A673 (cell line): ENCODE measurements at places on chromosomes 7 and 10. TPM values are rescaled to one million over a fixed set of nuclear protein-coding genes. Genes with fewer than 3 reads are reported as not detected.

The PILRA gene
- total RNA-seq = 1.5 and 2.0 TPM in 2 replicates

The CACNB2 gene
- total RNA-seq = 30.0 and 34.1 TPM in 2 replicates

The GIGYF1 gene
- total RNA-seq = 47.4 and 51.9 TPM in 2 replicates

The HOXA3 gene
- not detected in 2 replicates for total RNA-seq

The FLNC gene
- 6.5 and 7.8 TPM in 2 replicates for total RNA-seq

The SFTPA2 gene
- not detected in 2 replicates for total RNA-seq

The CLDN3 gene
- total RNA-seq = not detected in 2 replicates

DNA sequence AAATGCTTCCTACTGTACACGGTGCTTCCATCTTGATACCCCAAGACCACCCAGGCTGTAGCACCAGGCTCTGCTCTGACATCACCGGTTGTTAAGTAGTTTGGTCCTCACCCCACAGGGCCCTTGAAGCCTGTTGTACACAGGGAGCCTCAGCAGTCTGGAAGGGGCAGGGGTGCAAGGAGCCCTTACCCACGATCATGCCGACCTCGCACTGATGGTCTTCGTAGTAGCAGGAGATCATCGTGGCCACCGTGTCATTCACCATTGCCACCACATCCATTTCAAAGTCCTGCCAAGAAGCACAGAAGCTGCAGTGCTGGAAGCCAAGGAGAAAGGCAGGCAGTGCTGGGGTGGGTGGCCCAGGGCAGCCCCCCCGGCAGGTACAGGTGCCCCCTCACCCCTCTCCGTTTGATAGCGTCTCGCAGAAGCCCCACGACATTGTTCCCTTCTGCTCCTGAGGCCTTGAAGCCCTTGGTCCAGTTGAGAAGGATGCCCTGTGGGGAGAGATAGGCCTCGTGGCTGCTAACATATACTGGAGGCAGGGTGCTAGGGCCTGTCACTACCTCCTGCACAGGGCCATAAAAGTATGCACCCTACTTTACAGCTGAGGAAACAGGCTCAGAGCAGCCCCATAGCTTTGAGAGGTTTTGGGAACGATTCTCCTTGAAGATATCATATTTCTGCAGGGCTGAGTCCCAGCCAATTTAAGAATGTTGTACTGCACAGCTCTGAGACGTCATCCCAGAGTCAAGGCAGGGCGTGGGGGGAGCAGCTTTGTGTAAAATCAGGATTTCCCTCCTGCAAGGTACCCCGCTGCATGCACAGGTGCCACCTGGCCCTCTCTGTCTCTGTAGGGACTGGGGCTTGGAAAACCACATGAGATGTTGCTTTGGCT lies 8.7 kb upstream of the MYL7 start:
- no peaks in the 10 kb centered on the region for H3K27me3 ChIP-seq
- H3K27ac ChIP-seq = no peak overlapping the region
- DNase-seq = no peak
- H3K4me1 ChIP-seq = no peaks in the 10 kb centered on the region

DNA sequence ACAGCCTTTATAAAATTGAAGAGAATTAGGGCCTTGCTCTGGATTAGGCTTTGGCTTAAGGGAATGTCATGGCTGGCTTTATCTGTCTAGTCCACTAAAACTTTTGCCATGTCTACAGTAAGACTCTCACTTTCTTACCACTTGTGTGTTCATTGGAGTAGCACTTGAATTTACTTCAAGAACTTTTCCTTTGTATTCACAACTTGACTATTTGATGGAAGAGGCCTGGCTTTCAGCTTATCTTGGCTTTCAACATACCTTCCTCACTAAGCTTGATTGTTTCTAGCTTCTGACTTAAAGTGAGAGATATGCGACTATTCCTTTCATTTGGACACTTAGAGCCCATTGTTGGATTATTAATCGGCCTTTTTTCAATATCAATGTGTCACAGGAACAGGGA lies 96.1 kb downstream of the TPST1 start:
- DNase-seq = no peak
- H3K36me3 ChIP-seq = no peaks in the 10 kb centered on the region
- no peak overlapping the region for H3K4me3 ChIP-seq
- H3K27me3 ChIP-seq = no peaks in the 10 kb centered on the region
- H3K27ac ChIP-seq = no peak overlapping the region

DNA sequence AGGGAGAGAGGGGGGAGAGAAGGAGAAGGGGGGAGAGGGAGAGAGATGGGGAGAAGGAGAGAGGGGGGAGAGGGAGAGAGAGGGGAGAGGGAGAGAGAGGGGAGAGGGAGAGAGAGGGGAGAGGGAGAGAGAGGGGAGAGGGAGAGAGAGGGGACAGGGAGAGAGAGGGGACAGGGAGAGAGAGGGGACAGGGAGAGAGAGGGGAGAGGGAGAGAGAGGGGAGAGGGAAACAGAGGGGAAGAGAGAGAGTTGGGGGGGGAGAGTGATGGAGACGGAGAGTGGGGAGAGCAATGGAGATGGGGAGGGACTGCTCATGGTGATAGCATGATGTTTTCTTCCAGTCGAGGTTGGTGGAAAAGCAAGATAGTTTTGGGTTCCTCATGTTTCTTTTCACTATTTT lies 172.4 kb downstream of the DNAJB6 start:
- H3K27ac ChIP-seq = no peak overlapping the region
- no peak overlapping the region for H3K4me3 ChIP-seq
- peaks cover 25% of the 10 kb centered on the region for H3K27me3 ChIP-seq
- no peaks in the 10 kb centered on the region for H3K36me3 ChIP-seq

DNA sequence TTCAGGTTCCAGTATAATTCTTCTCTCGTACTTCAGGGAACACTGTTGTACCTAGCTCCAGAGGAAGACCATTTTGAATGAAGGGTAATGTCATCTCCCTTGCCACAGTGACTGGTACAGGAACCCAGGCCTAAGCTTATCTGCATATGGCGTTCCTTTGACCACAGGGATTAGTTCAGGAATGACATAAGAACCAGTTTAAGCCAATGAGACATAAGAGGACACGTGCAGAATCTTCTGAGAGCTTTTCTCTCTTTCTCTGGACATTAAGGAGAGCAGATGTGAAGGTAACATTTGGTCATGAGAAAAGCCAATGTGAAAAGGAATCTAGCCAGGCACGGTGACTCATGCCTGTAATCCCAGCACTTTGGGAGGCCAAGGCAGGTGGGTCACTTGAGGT lies 21.8 kb upstream of the HIBADH start:
- no peaks in the 10 kb centered on the region for H3K36me3 ChIP-seq
- DNase-seq = no peak
- no peaks in the 10 kb centered on the region for H3K4me1 ChIP-seq
- H3K27me3 ChIP-seq = no peaks in the 10 kb centered on the region

DNA sequence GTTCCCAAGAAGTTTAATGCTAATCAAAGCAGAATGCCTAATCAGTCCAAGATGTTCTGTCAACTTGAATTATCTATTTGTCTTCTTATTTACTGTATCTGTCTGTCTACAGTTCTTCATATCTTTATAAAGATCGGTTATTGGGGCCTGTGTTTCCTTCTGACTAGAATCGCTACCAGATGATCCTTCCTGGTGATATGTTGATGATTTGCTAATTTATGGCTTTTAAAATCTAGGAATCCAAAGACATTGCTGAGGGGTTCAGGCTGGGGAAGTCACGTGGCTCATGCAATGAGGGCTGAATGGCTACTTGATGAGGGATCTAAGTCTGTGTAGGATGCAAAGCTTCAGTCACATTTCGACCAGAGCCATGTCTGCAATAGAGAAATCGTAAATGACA lies 536.3 kb downstream of the KCNMA1 start:
- no peaks in the 10 kb centered on the region for H3K4me1 ChIP-seq
- no peak overlapping the region for H3K4me3 ChIP-seq
- H3K27me3 ChIP-seq = peaks cover 3% of the 10 kb centered on the region
- H3K27ac ChIP-seq = no peak overlapping the region

- H3K4me3 ChIP-seq = peak overlapping the region; percentile 95
- peaks cover 14% of the 10 kb centered on the region for H3K4me1 ChIP-seq
- H3K27ac ChIP-seq = peak overlapping the region; percentile 100
- DNase-seq = no peak
These were observed 2.7 kb upstream of the KMT2E start for GRCh38 chr7:105011141-105011830.

GRCh38 chr7:128887169-128888038 lies 23.1 kb downstream of the KCP start:
- H3K4me3 ChIP-seq = no peak overlapping the region
- no peak overlapping the region for H3K27ac ChIP-seq
- peaks cover 21% of the 10 kb centered on the region for H3K27me3 ChIP-seq
- H3K4me1 ChIP-seq = no peaks in the 10 kb centered on the region
- H3K36me3 ChIP-seq = no peaks in the 10 kb centered on the region

GRCh38 chr7:8781166-8781565 lies 347.8 kb downstream of the NXPH1 start:
- H3K36me3 ChIP-seq = no peaks in the 10 kb centered on the region
- no peak for DNase-seq
- no peak overlapping the region for H3K27ac ChIP-seq

DNA sequence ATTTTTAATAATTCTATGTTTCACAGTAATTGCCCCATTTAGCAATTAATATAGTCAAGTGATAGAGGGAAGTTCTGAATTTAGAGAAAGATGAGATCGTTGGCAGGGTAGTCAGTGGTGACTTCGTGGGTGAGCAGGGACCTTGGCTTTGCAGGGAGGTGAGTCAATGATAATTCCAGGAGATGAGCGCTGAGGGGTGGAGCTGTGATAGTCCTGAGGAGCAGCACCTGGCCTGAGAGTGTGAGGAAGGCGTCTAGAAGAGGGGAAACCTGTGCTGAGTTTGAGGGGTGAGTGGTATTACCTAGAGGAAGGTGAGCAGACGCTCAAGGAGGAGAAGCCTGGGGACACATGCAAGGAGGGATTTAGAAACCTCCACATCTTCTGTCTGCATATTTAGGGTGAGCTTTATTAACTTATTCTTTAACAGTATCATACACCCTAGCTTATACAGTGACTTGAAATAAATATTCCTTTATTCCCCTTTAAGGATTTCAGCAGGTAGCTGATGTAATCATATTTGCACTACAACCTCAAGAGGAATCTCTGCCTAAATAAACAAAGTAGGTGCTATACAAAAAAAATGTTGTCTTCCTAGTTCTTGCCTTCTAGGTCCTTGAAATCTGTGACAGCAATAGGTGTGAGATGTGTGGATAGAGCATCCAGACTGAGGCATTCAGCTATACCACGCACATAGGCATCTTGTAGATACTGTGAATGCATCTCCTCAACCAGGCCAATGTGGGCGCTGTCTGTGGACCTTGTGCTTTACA lies 2.1 kb upstream of the TRIL start:
- H3K36me3 ChIP-seq = no peaks in the 10 kb centered on the region
- peaks cover 5% of the 10 kb centered on the region for H3K27me3 ChIP-seq
- no peak for DNase-seq
- no peak overlapping the region for H3K4me3 ChIP-seq
- H3K4me1 ChIP-seq = peaks cover 29% of the 10 kb centered on the region

GRCh38 chr10:21057989-21058388 lies 160.9 kb upstream of the NEBL start:
- H3K27me3 ChIP-seq = peaks cover 30% of the 10 kb centered on the region
- H3K27ac ChIP-seq = no peak overlapping the region
- DNase-seq = no peak
- no peaks in the 10 kb centered on the region for H3K4me1 ChIP-seq
- H3K4me3 ChIP-seq = no peak overlapping the region

GRCh38 chr10:121041906-121042305 lies 190.7 kb downstream of the WDR11 start:
- no peak for DNase-seq
- H3K36me3 ChIP-seq = no peaks in the 10 kb centered on the region
- no peak overlapping the region for H3K27ac ChIP-seq
- no peaks in the 10 kb centered on the region for H3K27me3 ChIP-seq
- no peaks in the 10 kb centered on the region for H3K4me1 ChIP-seq
- no peak overlapping the region for H3K4me3 ChIP-seq
